ENCODE measurements at places on chromosomes 5 and 9.

DNA sequence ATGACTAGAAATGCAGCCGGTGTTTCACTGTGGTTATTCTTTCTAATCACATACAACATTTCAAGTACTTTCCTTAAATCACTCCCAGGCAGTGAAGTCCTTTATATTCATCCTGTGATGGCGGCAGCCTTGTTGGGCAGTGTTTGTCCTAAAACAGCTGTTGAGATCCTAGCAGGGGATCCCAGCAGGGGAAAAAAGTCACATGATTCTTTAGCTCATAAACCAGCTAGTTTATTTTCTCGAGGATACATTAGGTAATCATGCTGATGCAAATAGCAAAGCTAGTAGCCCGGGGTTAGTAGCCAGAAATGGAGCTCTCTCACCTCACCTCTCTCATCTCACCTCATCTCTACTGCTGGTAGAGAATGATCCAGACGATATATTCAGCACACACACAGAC lies 70.5 kb downstream of the FOXD1 start:
- DNase-seq, result no peak

DNA sequence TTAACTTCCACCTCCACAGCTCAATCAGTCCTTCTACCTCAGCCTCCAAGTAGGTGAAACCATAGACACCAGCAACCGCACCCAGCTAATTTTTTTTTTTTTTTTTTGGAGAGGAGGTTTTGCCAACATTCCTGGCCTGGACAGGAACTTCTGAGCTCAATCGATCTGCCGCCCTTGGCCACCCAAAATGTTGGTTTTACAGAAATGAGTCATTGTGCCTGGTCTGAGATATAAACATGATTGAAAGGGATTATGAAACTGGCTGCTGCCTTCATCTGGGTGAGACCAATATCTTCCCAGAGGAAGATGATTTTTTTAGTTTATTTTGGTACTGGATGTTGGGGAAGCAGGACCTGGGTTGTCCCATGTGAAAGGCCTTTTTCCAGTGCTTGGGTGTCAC lies 9.2 kb downstream of the TAF11L12 start:
- DNase-seq, result no peak

DNA sequence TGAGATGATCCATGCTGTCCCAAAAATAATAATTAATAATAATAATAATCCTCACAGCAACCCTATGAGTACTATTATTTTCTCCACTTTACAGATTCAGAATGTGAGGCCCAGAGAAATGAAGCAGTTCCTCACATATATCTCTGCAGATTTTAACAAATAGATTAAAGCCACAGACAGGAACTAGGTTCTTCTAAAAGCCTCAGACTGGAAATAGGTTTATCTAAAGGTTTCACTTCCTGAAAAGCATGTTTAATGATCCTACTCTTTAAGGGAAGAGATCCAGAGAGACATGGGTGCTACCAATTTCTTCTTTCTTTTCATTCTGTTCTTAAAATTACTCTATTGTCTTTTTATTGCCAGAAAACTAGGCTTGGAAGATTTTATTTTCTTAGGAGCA lies 1079.4 kb upstream of the COX7C start:
- DNase-seq, result no peak

DNA sequence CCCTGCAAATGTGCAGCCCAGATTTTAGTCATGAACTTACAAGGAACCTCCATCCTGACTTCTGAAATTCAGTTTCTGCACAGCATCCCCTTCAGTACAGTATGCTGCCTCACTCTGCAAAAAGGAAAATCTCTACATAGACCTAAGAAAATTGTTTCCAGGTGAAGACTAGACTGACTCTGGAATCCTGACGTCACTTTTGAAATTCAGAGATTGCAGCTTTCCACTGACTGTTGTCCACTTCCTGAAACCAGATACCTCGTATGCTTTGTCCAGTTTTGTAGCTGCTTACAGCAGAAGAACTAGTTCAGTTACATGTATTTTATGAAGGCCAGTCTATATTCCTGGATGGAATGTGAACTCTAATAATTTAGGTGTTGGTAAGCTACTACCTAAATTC lies 629.3 kb upstream of the ST8SIA4 start:
- DNase-seq, result no peak

DNA sequence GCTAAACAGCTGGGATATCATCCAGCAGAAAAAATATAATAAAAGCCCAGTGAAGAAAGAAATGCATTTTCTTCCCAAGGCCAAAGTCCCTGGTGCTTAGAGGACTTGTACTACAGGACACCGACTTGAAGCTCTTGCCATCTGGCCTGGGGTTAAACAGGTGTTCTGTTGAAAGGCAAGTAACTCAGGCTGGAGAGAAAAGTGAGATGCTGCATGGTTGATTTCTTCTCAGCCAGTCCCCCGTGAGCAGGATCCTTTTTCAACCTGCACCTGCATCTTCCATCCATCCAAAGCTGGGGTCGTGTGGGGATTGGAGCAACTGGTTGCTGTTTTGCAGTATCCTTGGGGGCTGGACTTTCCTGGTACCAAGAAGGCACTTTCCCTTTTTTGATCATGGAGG lies 146.1 kb upstream of the RPS23 start:
- no peak for DNase-seq

GRCh38 chr9:12956805-12957204 lies 182.0 kb downstream of the LURAP1L start:
- DNase-seq, result no peak

DNA sequence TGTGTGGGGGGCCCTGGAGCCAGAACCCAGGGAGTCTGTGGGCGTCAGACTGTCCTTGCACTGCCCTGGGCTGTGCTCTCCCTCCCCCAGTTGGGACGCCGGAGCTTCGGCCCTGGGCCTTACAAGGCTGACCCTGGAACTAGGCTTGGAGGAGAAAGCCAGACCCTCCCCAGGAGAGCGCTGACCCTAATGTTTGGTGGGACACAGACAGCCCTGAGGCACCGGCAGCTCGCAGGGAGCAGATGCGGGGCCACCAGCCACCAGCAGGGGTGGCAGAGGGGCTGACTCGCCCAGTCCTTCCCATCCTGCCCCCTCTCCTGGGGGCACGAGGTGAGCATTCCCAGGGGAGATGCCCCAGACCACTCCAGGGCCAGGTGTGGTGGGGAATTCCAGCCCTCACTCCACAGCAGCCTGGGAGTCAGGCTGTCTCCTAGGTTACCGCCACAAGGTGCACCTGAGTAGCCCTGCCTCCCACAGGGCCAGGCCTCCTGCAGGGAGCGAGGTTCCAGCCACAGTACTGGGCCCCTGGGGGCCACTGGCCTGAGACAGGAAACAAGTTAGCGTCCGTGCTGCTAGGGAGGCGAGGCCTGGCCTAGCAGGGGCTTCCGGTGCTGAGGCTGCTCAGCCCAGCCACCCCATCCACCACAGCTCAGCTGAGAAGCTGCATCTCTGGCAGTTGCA lies 134.6 kb downstream of the OLFM1 start:
- no peak for DNase-seq

DNA sequence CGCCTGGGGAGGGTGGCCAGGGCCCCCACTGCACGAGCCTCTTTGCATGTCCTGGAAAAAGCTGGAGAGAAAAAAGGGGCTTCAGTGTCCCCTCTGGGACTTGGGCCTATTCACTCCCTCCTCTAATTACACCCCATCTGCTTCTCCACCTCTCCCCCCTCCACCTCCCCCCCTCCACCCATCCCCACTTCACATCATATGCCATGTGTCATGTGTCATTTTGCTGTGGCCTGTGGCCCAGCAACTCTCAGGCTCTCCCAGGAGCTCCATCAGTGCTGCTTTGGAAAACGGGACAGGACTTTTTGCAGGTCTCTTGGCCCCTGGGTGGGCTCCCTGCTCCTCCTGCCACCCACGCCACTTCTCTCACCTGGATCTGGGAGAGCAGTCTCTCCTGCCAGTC lies 68.7 kb downstream of the NTNG2 start:
- DNase-seq, result no peak

GRCh38 chr5:107341376-107342084 lies 329.2 kb downstream of the EFNA5 start:
- DNase-seq, result no peak

- DNase-seq, result no peak
Measured at GRCh38 chr5:176612855-176613254, 2.9 kb upstream of the GPRIN1 start.
